ENCODE measurements at places on chromosomes 5 and 9.

DNA sequence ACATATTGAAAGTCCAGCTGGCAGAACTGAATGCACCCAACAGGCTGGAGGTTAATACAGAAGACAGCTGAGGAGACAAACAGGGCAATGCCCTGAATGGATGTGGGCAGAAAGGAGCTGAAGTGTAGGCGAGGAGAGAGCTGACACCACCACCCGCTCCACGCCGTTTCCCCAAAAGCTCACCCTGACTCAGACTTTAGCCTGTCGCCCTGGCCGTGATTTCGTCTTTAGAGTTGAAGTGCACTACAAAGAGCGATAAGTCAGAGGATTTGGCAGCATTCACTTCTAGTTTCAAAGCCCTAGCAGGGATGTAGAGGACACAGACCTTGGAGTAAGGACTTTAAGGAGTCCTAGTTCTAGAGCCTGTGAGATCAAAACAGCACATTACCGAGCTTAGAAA lies 2.2 kb upstream of the ERAP1 start:
- no peak for ATAC-seq

DNA sequence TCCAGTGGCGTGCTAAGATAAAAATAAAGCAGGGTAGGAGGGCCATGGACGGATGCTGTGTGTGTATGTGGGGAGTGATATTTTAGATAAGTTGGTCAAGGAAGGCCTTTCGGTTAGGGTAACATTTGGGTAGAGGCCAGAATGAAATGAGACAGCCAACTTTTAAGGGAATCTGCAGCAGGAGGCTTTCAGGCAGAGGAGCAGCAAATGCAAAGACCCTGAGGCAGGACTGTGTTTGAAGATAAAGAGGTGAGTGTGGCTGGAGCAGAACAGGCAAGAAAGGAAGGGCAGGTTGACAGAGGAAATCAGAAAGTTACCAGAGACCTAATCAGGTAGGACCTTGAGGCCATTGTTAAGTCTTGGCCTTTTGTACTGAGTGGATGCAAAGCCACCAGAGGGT lies 106.2 kb downstream of the MAST4 start:
- no peak for ATAC-seq

DNA sequence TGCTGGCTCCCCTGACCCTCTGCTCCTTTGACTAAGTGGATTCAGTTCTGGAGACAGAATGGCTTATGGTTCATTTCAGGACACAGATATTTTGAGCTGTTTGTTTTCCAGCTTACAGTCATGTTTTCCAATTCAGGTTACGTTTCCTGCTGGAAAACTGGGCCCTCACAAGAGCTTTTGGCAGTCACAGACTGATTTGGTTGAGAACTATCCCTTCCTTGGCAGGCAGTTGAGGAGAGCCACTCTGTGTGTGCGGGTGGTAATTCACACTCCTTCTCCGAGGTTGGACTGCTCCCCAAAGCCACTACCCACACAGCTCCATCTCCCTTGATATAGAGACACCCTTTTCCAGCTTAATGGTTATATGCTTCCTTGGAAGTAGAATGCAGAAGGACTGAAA lies 534.5 kb downstream of the TMEM38B start:
- no peak for ATAC-seq

DNA sequence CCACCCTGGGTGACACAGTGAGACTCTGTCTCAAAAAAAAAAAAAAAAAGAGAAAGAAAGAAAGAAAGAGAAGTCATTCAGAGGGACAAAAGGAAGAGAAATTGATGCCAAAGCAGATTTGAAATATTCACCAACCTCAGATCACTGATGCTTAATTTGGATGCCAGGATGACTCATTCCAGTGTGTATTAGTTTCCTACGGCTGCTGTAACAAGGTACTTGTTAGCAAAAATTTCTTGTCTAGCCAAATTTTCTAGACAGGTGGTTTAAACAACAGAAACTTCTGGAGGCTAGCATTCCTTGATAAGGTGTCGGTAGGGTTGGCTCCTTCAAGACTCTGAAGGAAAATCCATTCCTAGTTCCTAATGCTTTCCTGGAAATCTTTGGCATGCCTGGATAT lies 42.1 kb downstream of the POU4F3 start:
- no peak for ATAC-seq

GRCh38 chr5:104778-105296 lies 12.9 kb downstream of the PLEKHG4B start:
- ATAC-seq, result no peak

GRCh38 chr5:30607301-30607894 lies 586.1 kb upstream of the CDH6 start:
- ATAC-seq, result no peak

DNA sequence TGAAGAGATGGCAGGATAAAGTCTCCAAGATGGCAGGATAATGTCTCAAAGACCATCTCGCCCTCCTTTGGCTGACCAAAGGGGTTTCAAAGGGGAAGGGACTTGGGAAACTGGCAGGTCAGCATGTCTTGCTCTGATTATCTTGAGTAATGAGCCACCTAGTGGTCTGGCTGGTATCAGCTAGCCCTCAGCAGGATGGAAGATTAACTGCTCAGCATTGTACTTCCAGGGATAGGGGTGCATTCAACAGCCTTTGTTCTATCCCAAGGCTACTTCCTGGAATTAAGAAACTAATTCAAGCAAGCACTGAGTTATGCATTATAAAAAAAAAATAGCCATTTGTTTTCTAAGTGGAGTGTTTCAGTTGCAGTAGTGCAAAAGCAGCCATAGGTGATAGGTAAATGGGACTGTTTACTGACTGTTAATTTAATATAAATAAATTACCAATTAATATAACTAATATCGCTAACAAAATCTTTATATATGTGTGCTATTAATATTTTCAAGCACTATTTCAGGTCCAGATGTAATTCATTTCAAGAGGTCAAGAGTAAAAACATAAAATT lies 555.5 kb downstream of the CDH9 start:
- ATAC-seq, result no peak

- ATAC-seq, result no peak
Observed at GRCh38 chr5:65722575-65723403, 784 bp downstream of the NLN start.

- peak; percentile 86 for ATAC-seq
Observed at GRCh38 chr9:75152416-75152815, 64.1 kb downstream of the OSTF1 start.

- no peak for ATAC-seq
Observed at GRCh38 chr9:100602342-100602801, 24.5 kb downstream of the CAVIN4 start.

- ATAC-seq, result no peak
Observed at GRCh38 chr5:164962329-164962961, 1457.0 kb downstream of the MAT2B start.

DNA sequence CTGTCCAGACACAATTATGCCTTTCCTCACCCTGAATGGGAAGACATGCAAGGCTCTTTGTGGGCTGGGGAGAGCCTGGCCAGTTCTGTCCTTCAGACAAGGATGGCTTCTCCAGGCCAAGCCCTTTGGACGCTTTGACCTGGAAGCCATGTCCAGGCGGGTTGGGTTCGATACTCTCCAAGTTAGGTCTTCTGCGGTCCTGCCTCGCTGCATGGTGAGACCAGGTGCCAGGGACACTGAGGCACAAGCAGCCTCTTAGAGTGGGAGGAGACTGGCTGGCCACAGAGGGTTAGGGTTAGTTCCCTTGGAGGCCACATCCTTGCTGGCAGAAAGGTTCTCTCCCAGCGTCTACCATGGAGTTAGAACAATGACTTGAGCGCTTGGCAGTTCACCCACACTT lies 67.6 kb downstream of the SHB start:
- no peak for ATAC-seq

GRCh38 chr5:74638970-74639806 lies 1.3 kb downstream of the ENC1 start:
- ATAC-seq, result no peak

GRCh38 chr5:464843-465590 lies 22.0 kb downstream of the EXOC3 start:
- no peak for ATAC-seq

DNA sequence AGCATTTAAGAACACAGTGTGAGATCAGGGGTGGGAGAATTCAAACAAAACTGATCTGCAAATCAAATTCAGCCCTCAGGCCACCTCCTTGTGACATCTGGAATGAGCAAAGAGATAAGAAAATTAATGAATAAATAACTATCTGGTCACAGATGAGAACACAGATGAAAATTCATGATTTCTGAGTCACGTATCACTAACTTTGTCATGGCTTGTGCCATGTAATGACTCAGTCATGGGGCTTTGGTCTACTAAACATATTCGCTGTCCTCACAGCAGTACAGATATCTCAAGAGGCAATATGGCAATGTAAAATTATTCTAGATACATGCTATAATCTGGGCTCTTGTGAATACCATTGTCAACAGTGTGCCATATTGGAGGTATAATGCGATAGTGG lies 274.4 kb downstream of the MAN2A1 start:
- ATAC-seq, result peak; percentile 50

DNA sequence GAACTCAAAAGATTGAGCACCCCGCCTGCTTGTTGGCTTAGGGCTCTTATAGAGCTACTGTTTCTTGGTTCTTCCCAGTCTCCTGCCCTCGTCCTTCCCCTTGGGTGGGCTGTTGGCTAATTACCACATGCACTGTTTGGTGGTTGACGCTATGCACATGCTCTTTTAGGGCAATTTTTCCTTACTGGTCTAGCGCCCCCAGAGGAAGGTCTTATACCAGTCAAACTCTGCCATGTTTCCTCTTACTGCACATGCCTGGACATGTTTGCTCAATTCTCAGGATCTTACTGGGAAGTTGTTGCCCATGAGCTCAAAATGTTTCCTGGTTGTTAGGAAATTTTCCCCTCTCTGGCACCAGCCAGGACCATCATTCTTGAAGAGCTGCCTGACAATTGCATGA lies 101.9 kb downstream of the SLC28A3 start:
- ATAC-seq, result no peak

DNA sequence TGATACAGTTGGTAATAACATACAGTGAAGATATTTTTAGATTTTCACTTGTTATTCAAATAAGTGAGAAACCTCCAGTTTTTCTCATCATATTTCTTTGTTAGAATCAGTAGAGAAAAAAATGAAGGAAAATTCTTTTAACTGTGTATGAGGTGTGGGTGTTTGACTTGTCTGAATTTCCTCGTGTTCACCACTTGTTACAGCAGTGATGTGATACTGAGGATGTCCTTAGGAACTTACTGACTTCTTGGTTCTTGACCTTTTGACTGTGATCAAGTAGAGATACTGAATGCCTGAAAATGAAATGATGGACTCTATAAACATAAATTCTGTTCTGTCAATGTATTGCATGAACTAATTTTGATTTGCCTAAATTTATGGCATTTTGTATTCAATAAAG lies 10.7 kb downstream of the PBX3 start:
- no peak for ATAC-seq

DNA sequence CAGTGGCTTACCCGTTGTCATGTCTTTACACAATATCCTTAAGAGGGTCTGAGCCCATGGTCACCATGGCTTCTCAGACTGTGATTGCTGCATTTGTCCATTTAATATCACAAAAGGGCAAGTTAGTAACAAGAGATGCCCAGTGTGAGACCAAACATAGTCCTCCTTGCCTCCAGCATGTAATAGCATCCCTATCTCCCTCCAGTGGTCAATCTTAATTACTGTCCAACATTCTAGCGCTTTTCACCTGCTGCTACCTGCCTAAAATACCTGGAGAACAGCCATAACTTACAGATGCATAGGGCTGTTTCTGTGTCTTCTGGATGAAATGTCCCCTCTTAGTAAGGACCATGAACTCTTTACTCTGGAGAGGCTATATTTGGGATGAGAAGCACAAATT lies 267.2 kb upstream of the DAB2 start:
- ATAC-seq, result no peak

DNA sequence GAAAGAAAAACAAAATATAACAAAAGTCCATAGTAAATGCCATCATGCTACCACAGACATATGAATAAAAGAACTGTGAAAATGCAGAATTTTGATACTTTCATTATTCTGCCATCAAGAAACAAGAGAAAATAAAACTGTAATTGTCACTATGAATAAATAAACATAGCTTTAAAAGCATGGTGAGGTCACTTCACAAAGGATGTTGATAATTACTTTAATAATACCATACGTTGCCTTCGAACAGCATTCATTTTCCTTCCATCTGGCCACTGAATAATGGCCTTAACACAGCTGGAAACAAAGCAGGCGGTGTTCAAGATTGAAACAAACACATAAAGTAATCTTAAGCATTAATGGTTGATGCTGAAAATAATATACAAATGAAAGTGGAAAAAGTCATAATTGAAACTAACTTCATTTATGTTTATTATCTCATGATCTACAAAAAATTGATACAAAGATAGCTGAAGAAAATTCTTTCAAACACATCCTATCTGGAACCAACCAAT lies 102.0 kb downstream of the AGTPBP1 start:
- ATAC-seq, result no peak

All from activated CD4-positive, CD25-positive, alpha-beta regulatory T cell treated with anti-CD3 and anti-CD28 coated beads, Interleukin-2, amount 50 U/mL, for 24 hours (primary cell).